Ureter (tissue), 1 donor: ENCODE measurements at places on chromosomes 2 and 18.

DNA sequence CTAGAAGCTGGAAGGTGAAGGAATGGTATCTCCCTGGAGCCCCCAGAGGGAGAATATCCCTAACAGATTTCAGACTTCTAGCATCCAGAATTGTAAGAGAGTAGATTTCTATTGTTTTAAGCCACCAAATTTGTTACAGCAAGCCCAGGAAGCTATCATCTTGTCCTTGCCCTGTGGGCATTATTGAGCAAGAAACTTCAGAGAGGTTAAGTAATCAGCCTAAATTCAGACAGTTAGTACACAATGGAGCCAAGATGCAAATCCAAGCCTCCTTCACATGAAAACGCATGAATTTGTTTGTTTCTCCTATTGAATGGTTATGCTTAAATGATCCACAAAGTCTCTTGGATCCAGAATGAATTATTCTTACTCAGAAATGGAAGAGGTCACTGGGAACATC lies 55.2 kb upstream of the TRIB2 start:
- no peak for DNase-seq

DNA sequence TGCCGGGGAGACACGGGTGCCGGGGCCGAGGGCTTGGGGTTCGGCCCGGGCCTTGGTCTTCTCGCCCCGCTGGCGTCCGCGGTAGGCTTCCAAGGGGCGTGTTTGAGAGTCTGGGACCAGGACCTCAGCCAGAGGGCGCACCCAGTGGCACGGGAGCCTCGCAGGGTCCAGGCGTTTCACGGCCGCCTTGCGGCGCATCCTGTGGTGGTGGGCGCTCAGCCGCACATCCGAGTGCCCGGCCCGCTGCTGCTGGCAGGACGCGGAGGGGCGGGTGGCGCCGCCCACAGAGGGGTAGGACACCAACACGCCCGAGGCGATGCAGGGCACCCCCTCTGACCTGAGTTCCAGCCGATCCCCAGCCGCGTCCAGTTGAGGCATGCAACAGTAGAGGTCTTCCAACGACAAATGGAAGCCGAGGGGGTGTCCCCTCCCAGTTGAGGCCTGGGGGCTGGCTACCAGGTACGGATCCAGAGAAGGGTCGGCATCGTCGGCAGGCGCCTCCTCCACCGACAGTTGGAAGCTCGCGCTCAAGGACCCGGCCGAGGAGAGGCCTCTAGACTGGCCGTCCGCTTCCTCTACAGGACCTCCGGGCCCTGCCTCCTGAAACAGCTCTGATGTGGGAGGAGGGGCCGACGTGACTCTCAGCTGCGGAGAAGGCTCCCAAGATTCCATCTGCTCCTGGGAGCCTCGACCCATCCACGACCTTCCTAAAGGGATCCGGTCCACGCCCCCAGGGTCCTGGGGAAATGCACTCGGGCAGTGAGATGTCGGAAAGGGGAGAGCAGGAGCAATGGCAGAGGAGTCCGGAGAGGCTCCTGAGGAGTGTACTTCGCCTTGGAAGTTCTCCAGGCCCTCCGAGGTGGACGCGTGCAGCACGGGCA lies 6.3 kb downstream of the C2orf81 start:
- no peak for DNase-seq

DNA sequence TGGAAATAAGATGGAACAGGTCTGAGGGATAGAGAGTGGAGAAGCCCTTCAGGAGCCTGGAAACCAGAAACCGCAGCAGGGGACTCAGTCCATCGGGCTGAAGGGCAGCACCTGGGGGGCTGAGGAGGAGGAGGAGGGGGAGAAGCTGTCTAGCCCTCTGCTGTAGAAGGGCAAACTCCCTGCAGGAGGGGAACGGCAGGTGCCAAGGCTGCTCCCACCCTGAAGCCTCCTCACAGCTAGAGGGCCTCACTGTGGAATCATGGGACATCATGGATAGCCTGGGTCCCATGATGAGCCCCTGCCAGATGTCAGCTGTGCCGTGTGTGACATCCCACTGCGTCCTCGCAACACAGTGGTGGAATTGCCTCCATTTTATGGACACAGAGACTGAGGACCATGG lies 435 bp downstream of the MYO7B start:
- peak; percentile 41 for DNase-seq

DNA sequence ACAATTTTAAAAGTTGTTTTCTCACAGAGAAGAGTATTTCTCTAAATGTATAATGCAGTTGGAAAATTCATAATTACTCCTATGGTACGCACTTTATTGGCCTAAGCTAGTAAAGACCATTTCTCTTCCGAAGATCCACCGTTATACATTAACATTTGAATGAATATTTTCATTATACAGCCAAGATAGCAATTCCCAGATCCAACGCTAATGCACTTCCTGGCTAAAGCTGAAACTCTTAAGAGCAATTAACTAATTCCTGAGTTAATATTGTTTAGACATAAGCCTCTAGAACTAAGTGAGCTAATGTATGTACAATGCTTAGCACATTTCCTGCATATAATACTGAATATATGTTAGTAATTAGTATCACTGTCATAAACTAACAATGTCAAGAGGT lies 56.2 kb downstream of the PDK1 start:
- DNase-seq, result no peak

- no peak for DNase-seq
Observed at GRCh38 chr2:112718863-112719370, 1.9 kb upstream of the NT5DC4 start.

DNA sequence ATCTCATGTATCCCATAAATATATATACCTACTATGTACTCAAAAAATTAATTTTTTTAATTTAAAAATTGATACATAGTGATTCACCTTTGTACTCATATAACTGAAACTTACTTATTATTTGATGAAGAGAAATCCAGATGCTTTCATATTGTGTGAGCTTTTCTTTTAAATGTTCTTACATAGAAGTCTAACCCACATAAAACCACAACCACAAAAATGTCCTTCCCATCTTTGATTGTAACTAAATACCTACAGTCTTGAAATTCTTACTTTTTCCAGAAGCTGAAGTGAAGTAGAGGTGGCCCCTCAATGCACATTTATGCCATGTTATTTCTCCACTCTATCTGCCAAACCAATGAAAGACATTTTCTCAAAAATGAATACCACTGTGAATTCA lies 117.9 kb upstream of the COL5A2 start:
- DNase-seq, result no peak

DNA sequence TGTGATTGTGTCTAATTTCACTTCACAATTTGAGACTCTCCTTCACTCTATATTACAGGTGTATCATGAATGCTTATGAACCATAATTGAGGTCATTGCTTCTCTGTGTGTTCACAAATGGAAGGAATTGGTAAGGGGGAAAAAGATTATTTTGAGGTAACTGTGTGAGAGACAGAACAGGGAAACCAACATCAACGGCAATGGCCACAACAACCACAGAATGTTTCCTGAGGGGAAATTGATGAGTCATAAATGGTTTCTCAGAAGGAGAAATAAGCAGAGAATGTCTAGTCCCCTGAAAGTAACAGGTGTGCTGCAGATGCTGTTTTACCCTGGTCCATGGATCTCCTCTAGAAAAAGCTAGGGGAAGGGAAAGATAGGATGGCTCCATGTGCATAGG lies 361.2 kb upstream of the GALNT5 start:
- no peak for DNase-seq

- DNase-seq, result no peak
Observed at GRCh38 chr18:59929621-59930295, 30.0 kb downstream of the PMAIP1 start.

DNA sequence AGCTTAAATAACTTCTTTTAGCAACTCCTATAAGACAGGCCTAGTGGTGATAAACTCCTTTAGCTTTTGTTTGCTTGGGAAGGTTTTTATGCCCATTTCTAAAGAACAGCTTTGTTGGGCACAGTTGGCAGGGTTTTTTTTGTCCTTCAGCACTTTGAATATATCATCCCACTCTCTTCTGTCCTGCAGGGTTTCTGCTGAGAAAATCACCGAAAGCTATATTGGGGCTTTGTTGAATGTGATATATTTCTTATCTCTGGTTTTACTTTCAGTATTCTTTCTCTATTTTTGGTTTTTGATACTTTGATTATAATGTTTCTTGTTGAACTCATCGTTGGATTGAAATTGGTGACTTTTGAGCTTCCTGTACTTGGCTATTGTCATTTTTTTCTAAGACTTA lies 372.8 kb upstream of the ZC3H15 start:
- DNase-seq, result no peak

DNA sequence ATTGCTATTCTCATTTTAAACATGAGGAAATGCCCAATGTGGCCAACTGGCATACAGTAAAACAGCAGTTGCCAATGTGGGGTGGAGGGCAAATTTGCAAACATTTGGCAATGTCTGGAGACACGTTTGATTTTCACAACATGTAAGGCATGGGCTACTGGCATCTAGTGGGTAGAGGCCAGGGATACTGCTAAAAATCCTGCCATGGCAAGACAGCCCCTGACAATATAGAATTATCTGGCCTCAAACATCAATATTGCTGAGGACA lies 168.6 kb downstream of the KCNE4 start:
- no peak for DNase-seq

DNA sequence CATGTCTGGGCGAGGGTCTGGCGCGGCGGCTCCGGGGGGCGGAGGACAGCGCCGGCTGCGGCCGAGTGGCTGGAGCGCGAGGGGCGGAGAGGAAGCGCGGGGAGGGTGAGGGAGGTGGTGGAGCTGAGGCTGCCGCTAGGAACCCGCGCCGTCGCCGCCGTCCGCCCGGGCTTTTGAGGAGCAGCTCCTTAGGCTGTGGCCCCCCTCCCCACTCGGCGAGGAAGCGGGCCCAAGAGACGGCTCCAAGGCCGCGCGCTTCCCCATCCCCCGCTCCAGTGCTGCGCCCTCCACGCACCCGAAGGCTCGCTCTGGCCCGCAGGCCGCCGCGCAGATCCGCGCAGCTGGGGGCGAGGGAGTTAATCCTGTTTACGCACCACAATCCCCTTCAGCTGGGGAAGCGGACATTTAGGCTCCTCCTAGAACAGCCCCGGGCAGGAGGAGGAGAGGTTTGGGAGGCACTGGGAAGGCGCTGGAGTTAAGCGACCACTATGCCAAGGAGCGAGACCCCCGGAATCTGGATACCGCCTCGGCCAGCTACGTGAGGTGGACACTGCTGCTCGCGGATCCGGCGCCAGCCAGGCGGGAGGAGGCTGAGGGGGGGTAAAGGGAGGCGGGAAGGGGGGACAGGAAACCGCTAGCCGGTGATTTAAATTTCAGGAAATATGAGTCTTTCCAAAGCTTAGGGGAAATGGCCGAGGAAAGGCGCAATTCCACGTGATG lies at the start of gene CNRIP1:
CNRIP1 (minus strand) TSS at position 552 of the 720 bp plus-strand sequence; CDS start at position 3, 549 bp downstream.
- peak; percentile 74 for DNase-seq

DNA sequence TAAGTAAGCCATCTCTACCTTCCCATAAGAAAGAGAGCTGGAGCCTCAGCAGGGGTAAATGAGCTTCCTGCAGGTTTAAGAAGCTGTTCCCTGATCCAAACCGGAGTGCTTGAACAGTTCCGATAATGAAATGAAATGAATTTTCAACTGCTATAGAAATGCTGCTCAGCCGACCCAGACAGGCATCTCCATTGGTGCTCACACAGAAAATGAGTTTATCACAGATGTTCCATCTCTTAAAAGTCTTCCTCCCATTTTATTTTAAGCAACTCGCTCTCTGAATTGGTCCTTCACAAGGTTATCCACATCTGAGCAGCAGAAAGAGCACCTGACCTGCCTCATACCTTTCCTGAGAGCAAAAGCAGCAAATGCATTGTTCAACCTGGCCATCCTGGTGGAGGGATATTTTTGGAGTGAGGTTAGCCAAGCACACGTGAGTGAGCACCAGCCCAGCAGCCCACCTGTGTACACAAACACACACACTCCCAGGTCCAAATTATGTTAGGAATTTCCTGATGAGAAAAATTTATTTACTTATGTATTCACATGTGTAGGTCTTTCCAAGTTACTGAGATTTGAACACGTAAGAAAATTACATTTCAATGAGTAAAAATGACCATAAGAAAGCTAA lies 42.2 kb upstream of the CCDC68 start:
- DNase-seq, result no peak

DNA sequence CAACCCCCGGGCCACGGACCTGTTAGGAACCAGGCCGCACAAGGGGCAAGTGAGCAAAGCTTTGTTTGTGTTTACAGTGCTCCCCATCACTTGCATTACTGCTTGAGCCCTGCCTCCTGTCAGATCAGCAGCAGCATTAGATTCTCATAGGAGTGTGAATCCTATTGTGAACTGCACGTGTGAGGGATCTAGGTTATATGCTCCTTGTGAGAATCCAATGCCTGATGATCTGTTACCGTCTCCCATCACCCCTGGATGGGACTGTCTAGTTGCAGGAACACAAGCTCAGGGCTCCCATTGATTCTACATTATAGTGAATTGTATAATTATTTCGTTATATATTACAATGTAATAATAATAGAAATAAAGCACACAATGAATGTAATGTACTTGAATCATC lies 125.6 kb downstream of the FMNL2 start:
- DNase-seq, result no peak

GRCh38 chr2:216497382-216498069 lies 1.1 kb upstream of the RPL37A start:
- DNase-seq, result no peak

DNA sequence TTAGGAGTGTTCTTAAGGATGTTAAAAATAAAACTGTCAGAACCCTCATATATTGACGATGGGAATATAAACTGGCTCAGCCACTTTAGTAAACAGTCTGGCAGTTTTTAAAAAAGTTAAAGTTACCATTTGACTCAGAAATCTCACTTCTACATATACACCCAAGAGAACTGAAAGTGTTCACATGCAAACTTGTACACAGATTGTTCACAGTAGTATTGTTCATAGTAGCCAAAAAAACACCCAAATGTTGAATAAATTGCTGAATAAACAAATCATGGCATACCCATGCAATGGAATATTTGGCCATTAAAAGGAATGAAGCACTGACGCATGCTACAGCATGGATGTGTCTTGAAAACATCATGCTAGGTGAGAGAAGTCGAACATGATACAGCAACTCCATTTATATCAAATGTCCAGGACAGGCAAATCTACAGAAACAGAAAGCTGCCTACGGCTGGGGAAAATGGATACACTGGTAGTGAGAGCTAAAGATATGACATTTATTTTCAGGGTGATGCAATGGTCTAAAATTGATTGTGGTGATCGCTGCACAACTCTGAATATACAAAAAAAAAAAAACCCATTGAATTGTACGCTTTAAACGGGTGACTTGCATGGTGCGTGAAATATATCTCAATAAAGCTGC lies 10.1 kb downstream of the RPL31 start:
- DNase-seq, result no peak

GRCh38 chr18:21345840-21346239 lies 103.8 kb downstream of the GREB1L start:
- DNase-seq, result no peak

DNA sequence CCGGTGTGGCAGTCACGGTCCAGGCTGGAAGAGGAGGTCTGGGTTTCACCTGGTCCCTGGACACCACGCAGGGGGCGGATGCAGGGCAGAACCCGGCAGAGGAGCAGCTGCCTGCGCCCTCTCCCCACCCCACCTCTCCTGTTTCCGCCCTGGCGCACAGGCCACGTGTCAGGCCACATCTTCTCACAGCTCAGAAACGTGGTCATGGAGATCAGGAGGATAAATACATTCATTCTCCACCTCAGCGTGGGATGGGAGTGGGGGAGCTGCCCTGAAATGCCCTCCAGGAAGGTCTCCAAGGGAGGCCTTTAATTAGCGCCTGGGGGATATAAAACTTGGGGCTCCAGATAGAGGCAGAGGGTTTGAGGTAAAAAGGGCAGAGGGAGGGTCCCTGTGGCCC lies 142.0 kb downstream of the KCTD1 start:
- DNase-seq, result no peak

GRCh38 chr18:47619771-47620448 lies 310.5 kb downstream of the SMAD2 start:
- DNase-seq, result no peak

GRCh38 chr2:160371251-160372009 lies 122.2 kb downstream of the RBMS1 start:
- no peak for DNase-seq
